ENCODE measurements at places on chromosomes 3 and 15.

DNA sequence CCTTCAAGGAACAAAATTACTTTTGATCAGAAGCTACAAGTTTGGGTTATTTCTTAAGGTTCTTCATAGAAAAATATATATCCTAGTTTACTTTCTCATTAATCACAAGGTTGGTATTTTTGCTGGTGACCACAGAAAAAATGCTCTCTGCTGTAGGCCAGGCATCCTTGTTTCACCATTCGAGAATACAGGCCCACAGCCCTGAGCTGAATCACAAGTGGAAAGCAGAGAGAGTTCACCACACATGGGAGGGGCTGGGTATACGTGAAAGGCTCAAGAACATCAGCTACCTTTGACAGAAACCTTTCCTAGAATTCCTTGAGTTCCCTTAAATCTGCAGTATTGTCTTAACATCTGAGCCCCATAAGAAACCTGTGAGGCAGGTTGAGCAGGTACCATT, 23.2 kb downstream of the CPEB1 start:
- DNase-seq, result no peak

- no peak for DNase-seq
Measured at GRCh38 chr3:49716691-49717210, 2.7 kb downstream of the AMIGO3 start.

DNA sequence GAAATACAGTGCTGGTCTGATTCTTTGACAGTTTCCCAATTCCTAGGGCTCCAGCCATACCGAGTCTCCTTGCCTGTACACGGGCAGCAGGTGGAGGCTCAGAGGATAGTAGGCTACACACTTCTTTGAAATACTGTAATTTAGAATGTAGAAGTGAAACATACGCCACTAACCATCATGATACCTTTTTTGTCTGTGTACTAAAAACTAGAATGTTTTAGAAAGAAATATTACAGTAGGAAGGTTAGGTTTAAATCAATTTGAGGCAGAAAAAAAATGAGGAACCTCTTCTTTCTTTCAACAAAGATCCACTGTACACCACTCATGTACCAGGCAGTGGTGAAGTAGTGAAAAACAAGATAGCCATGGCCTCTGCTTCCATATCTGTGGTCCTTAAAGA, 354.7 kb downstream of the MCTP2 start:
- no peak for DNase-seq

DNA sequence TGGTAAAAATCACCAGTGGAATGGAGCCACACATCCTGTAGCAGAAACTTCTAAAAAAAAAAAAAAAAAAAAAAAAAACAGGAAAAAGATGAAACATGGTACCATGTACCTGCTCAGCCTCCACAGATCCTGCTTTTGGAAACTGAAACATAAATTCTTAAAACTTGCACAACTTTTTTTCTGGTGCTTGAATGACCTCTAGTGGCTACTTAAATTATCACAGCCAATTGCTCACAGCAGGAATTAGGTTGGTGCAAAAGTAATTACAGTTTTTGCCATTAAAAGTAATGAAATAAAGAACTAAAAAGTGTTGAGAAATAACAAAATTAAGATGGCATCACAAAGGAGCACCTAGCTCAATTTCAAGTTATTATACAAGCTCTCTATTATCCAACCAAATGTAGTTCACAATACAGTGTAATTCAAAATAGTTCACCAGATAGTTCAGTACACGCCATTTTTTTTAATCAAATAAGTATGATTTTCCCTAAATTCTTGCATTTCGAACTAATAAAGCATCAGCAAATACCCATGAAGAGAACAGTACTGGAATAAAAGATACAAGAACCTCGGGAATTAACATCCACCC, 80.6 kb downstream of the ULK4 start:
- peak; percentile 5 for DNase-seq

DNA sequence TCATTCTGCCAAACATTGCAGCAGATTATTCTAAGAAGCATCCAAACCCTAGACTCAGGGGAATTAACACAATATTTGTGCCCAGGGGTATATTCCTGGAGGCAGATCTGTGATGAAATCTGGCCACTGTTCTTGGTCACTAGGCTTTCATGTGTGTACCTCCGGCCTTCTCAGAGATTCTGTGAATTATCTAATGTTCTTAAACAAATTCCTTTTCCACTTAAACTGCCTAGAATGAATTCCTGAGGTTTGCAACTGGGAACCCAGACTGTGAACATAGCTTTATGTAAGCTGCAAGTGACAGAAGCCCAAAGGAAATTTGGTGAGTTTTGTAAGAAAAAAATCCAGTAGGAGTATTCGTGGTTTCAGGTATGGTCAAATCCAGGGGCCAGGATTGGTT, 20.7 kb upstream of the CTNNB1 start:
- no peak for DNase-seq

GRCh38 chr3:127171721-127172120, 21.2 kb upstream of the PRR23E start:
- no peak for DNase-seq

- DNase-seq, result no peak
Measured at GRCh38 chr3:143215059-143215458, 95.5 kb downstream of the CHST2 start.

- no peak for DNase-seq
Measured at GRCh38 chr3:191985691-191986090, 524.7 kb downstream of the PYDC2 start.

GRCh38 chr3:156307704-156308103, 187.3 kb downstream of the KCNAB1 start:
- DNase-seq, result no peak

DNA sequence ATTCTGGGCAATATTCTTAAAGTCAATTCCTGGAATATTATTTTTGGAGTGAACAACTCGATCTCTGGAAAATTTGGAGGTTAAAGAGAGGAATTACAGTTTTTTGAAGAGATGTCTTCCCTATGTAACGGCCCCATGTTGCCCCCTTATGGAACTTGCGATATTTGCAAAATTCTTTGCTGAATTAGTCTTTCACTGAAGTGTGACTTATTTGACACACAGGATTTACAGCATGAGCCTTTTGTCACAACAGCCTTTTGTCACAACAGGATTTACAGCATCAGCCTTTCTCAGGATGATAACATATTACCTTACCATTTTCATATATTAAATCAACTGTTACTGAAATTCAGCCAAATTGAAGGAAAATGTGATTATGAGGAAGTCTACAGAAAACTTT, 37.8 kb upstream of the SPTSSB start:
- peak; percentile 24 for DNase-seq

DNA sequence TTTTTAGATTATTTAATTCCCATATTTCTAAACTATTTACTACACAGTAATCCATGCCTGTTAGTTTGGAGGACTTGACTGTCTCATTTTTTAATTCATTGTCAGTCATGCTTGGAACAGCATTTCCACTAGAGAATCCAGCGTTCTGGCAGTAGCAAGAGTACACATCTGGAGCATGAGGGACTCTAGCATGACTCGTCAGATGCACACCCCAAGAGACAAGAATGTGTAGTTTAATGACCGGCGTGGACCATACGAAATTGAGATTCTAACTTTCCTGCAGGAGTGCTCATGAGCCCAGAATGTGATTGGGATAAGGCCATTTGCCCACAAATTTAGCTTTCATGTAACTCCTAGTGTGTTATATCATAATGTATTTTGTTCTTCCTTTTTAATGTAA, 48.9 kb downstream of the ASB7 start:
- no peak for DNase-seq

DNA sequence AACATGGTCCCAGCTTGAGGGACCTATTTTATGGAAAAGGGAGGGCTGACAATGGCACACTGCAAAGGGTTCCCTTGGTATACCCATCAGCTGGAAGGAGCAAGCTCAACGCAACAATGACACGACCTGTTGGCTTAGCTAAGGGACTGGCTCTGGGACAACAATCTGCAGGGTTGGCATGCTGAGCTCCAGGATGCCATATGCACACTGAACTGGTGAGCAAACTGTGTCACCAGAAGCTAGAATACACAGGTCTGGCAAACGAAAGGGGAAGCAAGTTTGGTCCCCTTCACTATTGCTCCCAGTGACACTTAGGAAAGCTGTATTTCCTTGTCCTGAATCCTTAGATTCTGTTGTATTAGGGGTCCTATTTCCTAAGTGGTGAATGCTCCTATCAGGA, 38.0 kb upstream of the RASGRF1 start:
- DNase-seq, result no peak

GRCh38 chr3:58035524-58036255, 27.5 kb downstream of the FLNB start:
- DNase-seq, result no peak

DNA sequence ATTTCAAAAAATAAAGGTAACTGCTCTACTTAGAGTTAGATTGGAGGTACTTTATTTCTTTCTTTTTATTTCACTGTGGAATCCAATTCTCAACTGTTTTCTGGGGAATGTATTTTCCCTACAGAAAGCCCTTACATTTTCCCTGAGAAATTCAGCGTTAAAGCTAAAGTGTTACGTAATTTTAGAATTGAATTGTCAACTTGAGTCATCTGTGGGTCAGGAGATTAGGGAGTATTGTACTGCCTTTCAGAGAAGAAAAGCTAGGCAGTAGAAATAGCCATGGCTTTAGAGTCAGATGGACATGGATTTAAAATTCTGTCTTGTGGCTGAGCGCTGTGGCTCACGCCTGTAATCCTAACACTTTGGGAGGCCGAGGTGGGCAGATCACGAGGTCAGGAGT, 728.6 kb downstream of the ROBO1 start:
- DNase-seq, result no peak

DNA sequence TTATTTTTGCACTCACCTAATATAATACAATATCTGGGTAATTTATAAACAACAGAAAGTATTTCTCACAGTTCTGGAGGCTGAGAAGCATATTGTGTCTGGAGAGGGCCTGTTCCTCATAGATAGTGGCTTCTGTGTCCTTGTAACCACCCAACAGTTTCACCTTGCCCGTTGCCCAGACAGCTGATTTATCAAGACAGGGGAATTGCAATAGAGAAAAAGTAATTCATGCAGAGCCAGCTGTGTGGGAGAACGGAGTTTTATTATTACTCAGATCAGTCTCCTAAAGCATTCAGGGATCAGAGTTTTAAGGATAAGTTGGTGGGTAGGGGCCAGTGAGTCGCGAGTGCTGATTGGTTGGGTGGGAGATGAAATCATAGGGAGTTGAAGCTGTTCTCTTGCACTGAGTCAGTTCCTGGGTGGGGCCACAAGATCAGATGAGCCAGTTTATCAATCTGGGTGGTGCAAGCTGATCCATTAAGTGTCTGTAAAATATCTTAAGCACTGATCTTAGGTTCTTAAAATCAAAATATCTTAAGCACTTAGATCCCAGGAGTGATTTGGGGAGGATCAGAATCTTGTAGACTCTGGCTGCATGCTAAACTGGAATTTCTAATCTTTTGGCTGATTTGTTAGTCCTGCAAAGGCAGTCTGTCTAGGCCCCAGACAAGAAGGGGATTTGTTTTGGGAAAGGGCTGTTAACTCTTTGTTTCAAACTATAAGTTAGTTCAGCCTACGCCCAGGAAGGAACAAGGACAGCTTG, 33.9 kb upstream of the C15orf39 start:
- no peak for DNase-seq

DNA sequence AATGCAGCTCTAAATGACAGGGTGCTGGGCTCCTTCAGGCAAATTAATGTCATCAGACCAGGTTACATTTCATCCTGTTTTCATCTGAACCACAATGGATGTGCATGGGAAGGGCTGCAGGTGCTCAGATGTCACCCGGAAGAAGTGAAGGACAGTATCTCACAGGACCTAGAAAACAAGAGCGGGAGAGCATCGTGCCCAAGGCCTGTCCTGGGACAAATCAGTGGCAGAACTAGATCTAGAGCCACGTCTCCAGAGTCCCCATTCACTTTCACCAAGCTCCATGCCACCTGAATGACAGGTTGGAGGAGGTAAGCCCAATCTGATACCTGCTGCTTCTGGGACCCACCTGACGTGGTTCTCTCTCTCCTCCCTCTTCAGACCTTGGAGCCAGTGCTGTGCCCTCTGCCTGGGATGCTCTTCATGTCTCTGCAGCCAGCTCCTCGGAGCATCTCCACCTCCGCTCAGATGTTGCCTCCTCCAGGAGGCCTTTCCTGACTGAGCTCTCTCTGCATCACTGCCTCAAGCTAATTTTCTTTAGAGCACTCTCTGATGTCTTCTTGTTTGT, 77.3 kb downstream of the CPN2 start:
- no peak for DNase-seq

GRCh38 chr15:35293353-35294130, 208.4 kb upstream of the NANOGP8 start:
- DNase-seq, result no peak

DNA sequence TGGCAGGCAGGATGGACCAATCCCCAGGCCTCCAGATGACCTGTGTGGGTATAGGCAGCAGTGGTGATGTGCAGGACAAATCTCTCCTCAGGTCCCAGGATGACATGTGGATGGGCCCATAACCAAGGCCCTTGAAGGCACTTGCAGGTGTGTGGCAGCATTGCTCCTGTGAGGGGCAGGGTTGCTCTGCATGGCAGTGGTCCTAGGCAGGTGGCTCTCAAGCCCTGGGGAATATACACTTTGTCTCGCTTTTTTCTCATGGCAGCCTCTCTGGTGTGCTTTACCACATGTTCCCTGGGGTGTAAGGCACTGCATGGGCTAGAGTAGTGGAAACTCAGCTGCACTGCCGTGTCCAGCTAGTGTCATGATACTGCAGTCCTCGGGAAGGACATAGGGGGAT, 503.6 kb downstream of the UNC13C start:
- no peak for DNase-seq

- DNase-seq, result no peak
Measured at GRCh38 chr3:126326629-126327028, 30.6 kb downstream of the KLF15 start.

GRCh38 chr3:106206146-106206545, 337.3 kb upstream of the CBLB start:
- peak; percentile 71 for DNase-seq

DNA sequence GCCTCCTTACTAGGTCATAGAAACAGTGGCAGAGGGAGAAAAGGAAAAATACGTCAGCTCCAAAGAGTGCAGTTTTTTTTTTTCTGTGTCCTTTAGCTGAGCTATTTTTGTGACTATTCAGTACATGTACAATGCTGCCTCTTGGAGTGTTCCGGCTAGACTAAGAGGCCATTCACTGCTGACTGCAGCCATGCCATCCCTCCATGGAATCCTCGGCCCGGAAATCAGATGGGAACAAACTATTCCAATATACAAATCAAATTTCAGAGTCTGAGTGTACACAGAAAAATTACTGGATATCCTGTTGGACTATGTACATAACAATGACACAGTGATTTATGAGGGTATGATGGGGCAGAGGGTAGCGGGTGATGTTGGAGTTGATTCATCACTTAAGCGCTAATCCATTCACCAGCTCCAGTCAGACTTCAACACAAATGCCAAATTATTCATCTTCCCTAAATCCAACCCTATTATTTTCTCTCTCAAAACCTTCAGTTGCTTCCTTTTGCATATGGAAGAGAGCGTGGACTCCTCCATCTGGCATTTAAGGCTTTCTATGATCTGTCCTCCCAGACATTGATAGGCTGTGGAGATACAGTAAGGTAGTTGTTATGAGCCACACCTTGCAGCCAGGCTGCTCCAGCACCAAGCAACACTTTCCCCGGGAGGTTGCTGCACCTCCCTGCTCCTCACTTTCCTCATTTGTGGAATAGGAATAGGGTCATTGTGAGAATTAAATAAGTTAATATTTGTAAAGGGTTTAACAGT, 109.1 kb downstream of the LPP start:
- DNase-seq, result no peak
